ENCODE measurements at places on chromosomes 3 and 15.

DNA sequence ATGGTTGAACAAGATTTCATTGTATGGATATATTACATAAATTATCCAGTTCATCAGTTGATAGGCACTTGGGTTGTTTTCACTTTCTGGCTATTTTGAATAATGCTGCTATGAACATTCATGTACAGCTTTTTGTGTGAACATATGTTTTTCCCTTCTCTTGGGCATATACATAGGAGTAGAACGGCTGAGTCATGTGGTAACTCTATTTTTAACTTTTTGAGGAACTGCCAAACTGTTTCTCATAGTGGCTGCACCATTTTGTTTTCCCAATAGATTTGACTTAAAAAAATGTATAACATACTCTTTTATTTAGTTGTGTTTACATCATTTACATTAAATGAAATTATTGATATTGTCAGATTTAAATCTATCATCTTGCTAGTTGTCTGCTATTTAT is 28.8 kb upstream of the RFX7 start:
- DNase-seq = no peak

DNA sequence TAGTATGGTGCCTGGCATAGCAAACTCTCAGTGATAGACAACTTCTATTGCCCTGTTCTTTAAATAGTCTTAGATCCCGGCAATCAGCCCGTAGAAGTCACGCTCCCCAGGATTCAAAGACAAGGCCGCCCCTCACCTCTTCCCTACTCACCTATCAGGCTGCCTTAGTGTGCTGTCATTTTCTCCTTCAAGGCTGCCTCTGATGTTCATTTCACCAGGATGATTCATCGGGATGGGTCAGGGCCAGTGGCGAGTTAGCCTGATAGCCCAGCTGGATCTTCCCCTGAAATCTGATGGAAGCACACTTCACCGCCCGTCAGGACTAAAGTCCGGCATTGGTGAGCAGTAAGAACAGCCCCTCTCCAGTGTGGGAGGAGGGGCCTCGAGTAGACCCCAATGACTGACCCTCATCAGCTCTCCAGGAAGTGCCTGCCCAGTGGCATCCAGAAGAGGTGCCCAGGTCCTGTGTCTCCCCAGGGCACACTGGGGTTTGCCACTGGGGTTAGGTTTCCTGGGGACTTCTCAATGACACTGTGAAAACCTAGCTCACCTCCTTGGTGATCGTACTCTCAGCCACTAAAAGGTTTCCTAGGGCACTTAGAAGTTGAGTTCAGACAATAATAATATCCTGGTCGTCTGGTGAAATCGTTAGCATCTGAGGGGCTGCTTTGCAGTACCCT is 37.5 kb downstream of the TPM1 start:
- DNase-seq = no peak

- no peak for DNase-seq
Measured at GRCh38 chr15:70192490-70192889, 94.8 kb upstream of the TLE3 start.

GRCh38 chr3:48240000-48240963 is 622 bp upstream of the ZNF589 start:
- DNase-seq = no peak

- no peak for DNase-seq
Measured at GRCh38 chr3:50123394-50124051, 31.6 kb upstream of the SEMA3F start.

DNA sequence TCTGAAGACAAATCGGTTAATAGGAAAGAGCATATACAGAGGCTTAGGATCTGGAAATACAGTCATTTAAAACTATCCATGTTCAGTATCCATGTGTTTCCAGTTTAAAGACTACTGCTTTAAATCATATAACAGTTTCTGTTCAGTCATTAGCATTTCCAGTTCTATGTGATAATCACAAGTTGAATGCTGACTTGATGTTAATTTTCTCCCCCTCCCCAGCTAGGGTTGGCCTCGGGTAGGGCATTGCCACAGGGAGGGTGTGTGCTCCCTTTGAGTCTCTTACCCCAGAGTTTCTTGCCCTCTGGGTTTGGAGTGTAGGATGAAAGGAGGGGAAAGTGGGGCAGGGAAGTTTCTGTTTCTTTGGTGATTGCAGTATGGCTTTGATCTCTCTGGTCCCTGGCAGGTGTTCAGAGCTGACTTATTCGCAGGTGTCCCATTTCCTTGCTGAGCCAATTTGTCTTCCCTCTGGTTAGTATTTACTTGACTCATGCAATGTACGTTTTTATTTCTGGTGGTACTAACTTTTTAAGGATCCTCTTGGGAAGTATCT is 86.3 kb downstream of the SH3GL3 start:
- DNase-seq = no peak

DNA sequence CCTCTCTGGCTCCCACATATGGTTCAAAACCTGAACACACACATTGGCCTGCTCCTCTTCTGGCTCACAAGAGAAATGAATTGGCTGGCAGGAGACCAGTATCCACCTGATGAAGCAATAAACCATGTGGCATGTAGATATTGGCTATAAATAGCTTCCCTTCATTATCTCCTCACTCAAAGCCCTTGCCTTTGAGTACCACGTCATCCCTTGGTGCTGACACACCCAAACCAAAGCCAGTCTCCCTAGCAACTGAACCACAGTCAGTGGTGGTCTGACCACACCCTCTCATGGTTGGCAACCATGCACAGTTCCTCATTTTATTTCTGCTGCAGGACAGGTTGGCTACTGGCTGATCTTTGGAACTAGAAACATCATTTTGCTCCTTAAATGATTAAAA is 98.8 kb downstream of the ZNF621 start:
- no peak for DNase-seq

DNA sequence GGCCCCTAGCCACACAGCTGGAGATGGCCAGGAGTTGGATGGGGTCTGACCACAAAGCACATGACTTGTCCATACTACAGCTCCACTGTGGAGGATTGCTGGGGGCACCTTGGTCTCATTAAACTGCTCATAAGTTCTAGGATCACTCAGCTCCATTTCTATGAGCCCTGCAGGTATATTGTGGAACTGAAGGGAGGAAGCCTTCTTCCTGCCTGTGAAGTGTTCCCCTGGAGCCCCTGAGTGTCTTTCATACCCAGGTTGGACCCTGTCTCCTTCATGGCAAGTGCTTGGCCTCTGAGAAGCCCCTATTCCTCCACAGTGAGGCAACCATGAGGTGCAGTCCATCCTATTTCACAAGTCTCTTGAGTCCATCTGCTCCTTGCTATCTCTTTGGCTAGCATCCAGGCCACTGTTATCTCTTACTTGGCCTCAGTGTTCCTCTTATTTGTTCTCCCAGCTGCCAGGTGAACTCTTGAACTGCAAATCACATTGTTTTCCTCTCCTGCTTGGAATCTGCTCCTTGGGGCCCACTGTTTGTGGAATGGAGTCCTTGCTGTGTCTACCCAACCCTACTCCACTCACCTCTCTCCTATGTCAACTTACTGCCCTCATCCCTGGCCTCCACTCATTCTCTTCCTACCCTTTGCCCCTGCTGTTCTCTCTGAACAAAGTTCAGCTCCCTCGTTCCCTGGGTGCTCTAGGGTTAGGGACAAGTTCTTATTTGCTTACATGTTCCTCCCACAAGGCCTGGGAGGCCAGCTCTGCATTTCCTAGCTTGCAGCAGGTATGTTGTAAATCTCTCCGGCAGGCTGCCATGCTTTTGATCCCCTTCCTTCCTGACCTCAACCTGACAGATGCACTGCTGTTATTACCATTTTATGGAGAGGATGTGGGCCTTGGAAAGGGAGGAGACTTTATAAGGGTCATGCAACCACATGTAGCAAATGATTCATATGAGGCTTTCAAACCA is 1.2 kb downstream of the ACOX2 start:
- no peak for DNase-seq

DNA sequence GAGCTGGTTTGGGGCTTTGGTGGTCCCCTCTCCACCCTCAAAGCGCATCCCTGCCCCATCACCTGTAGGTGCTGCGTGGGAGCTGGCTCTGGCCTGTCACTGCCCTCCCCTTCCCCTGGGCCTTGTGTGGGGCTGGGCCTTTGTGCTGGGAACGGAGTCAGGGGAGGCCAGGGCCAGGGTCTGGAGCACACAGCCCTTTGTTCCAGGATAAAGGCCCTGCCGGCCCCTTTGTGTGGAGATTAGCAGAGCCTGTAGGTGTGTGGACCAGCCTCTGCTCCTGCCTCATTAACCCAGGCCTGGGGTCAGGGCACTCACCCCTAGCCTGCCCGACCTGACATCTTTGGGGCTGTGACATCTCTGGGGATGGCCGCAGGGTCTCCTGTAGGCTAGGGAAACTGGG is 8.9 kb downstream of the EPHB3 start:
- no peak for DNase-seq

DNA sequence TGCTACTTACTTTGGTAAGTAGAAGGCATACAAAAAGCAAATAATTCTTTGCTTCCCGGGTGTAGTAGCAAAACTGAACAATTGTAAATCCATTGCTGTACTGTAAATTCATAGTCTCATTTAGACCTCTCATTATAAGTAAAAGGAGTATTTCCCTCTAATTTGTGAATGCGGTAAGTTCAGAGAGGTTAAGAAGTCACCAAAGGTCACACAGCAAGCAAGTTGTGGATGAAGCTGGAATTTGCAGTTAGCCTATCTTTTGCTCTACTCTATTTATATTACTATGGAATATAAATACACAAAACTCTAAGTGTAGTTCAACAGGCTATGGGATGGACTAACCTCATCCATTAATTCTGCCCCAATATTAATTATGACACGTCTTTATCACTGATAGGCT is 508.3 kb downstream of the MCTP2 start:
- DNase-seq = no peak

DNA sequence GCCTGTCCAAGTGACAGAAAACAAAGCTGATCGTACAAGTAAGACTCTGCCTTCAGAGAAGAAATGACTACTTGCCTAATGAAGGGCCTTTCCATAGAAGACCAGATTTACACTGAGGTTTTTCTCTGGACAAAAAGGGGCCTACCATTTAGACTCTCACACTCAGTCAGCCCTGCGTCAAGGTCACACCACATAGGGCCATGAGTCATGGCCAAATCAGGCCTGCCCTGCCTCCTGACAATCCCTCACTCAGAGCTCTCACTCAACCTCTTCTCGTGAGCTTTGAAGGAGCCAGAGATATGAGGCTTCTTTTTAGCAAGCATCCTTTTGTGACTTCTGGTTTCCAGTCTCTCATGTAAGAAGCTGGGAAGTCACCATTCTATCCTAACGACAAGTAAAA is 68.1 kb upstream of the NMNAT3 start:
- no peak for DNase-seq

- no peak for DNase-seq
Measured at GRCh38 chr15:34233614-34234013, 8.8 kb downstream of the EMC4 start.

DNA sequence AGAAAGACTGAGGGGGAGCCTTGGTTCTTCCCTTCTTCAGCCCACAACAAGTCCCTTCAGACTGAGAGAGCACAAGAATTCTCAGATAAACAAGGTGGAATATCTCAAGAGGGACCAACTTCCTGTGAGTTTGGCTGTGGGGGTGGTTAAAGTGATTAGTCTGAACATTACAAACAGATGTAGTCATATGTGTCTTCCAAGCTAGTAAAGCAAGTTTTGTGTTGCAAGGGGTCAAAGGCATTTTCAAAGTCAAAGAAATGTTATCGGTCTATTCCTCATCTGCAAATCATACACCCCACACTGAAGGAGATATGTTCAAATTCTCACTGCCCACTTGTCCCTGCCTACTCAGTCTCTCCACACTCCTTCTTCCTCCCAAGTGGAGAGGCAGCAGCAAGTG is 242.5 kb downstream of the FAM43A start:
- no peak for DNase-seq

DNA sequence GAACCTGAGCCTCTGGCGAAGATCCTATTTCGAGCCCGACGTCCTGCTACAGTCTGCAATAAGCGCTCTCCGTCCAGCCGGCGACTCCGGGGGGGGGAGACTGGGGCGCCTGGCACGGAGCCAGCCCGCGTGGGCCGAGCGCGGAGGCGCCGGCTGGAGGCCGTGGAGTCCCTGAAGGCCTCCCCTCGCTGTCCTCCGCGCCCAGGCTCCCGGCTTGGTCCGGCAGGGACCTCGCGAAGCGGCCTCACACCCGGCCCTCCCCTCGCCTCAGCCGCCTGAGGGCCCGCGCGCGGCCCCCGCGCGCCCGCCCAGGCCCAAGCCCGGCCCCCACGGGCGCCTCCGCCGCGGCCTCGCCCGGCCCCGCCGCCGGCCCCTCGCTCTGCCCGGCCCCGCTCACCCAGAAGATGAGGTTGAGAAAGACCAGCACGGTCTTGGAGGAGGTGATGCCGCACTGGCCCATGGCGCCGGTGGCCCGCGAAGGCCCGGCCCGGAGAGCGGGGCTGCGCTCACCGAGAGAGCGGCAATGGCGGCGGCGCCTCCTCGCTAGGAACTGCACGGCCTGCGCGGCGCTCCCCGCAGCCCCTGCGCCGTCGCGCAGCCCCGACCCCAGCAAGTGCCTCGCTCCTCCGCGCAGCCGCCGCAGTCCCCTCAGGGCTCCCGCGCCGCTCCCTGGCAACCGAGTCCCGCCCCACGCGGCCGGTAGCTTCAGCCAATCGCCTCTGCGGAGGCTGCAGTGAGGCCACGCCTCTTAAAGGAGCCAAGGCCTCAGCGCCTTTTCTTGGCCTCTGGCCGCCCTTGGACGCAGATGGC is at the start of gene TSPAN3:
TSS of gene TSPAN3 (minus strand) at position 615 of the 810 bp plus-strand sequence. CDS start at position 460, 155 bp downstream.
- DNase-seq = peak; percentile 84

Data from stimulated activated CD4-positive, alpha-beta T cell treated with anti-CD3 and anti-CD28 coated beads, TNF-alpha, amount 100 ng/mL, for 4 hours (primary cell).